Mucosa of descending colon (tissue), 3 donors: ENCODE measurements at places on chromosomes 12 and 14. TPM values are rescaled to one million over a fixed set of nuclear protein-coding genes. Genes with fewer than 3 reads are reported as not detected.
A peak's percentile ranks its signal among the peaks of the same experiment; 100 is the strongest.

PLD4 gene
- total RNA-seq: 0.39 TPM

VWF gene
- total RNA-seq: 82.5 TPM

USP44 gene
- total RNA-seq: 0.53 TPM

TRPV4 gene
- 0.43 TPM for total RNA-seq

SMCO3 gene
- not detected for total RNA-seq

- peak; percentile 88 for DNase-seq
Observed at GRCh38 chr14:67411820-67412421, at the start of gene PLEK2. PLEK2 (minus strand) TSS chr14:67412165; CDS start chr14:67412059, 106 bp downstream.

GRCh38 chr12:111457577-111457976 lies 51.9 kb downstream of the SH2B3 start:
- no peak for DNase-seq

GRCh38 chr12:130849561-130850417 lies 10.7 kb upstream of the STX2 start:
- no peak for DNase-seq

- no peak for DNase-seq
Observed at GRCh38 chr12:105257321-105257728, 21.4 kb upstream of the APPL2 start.

DNA sequence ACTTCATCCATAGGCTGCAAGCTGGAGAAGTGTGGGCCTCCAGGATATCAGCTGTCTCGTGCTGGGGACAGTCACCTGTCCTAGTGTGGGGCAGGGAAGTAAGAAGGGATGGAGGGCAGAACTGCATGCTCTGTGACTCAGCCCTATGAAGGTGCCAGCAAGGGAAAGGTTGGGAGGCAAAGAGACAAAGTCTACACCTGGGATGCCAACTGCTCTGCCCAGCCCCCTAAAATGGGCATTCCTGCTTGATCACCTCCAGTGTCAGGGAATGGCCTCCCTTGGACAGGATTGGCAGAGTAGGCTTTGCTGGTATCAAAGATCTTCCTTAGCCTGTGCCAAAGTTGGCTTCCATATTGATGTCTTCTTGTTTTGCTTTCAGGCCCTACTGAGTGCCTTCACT lies 335.0 kb downstream of the BCL11B start:
- no peak for DNase-seq

GRCh38 chr12:29769162-29769858 lies 14.4 kb downstream of the TMTC1 start:
- DNase-seq: peak; percentile 9

GRCh38 chr14:30874120-30874998 lies at the start of gene COCH:
COCH (plus strand) TSS chr14:30874559; CDS start chr14:30874939, 380 bp downstream.
- peak; percentile 51 for DNase-seq

DNA sequence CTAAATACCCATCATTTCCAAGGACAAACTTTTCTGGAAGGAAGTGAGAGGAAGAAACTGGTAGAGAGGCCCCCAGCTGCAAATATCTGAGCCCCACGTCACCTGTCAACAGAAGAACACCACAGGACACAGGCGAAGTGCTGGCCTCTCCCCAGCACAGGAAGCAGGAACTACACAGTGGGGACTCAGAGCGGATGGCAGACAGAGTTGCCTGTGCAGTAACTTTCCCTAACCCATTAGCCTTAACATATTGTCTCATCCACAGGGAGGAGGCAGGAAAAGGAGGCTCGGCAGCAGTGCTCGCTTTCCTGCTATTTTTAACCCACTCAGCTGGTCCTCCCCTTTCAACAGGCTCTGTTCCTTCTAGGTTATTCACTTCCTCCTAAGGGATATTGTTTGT lies 111.5 kb upstream of the TMPO start:
- DNase-seq: no peak

DNA sequence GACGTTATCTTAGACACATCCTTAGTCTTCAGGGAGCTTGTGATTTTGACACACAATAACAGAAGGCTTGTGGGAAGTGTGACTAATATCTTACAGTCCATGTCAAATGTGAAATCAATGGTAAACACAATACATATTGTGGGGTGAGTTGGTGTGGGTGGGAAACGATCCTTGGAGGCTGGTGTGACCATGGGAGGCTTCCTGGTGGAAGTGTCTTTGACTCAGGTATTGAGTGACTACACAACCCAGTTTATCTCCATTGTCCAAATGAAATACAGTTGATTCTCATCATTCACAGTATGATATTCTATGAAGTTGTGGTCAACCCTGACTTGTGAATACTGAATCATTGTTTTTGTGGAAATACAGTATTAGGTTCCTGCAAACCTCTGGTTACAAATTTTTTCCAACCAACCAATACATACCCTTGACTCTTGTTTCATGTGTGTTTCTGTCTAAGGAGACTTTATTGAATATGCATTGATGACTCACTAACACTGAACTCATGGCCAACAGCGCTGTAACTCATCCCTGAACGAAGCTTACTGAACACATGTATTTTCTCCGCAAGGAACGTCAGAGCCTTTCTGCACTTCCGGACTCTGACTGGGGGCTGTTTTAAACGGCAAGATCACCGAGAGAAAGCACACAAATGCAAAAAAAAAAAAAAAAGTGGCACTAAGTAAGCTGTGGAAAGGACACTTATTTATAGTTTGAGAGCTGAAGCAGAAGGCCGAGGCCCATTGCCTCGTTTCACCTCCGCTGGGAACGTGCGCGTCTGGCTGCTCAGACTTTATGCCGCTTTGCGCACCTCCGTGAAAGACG lies 59.0 kb downstream of the CLMN start:
- no peak for DNase-seq

- peak; percentile 78 for DNase-seq
Observed at GRCh38 chr12:121005346-121005815, 10.9 kb downstream of the C12orf43 start.

DNA sequence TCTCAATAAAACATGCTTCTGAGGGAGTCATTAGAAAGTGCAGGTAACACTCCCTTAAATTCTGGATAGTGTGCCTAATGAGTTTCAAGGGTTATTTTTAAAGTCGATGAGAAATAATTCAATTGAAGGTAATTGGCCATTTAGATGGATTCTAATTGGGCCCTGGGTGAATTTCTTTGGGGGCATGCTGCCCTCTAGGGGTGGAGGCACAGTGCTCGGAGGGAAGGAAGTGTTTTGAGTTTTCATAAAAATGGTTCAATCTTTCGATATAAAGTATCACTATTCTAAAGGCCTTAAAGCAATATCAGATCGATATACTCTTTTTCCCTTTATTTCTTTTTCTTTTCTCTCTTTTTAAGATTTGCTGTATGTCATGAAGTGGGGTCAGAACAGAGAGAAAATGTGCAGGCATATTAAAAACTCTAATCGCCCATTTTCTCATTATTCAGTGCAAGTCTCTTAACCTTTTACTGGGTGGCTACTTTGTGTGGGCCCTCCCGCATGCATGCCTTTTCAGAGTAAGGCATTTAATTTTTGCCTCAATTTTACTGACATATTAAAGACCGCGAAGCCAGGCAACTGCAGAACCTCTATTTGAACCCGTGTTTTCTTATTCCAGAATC lies 25.5 kb downstream of the NKX2-8 start:
- DNase-seq: peak; percentile 40
